ENCODE measurements at places on chromosomes 2 and 18.

DNA sequence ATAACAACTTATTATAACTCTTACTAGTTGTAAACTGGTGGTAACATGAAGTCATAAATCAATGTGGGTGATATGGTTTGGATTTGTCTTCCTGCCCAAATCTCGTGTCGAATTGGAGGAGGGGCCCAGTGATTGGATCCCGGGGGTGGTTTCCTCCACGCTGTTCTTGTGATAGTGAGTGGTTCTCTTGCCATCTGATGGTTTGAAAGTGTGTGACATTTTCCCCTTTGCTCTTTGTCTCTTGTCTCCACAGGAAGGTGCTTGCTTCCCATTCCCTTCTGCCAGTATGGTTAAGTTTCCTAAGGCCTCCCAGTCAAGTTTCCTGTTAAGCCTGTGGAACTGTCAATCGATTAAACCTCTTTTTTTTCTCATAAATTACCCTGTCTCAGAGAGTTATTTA, 321.6 kb downstream of the DSEL start:
- no peak for DNase-seq

DNA sequence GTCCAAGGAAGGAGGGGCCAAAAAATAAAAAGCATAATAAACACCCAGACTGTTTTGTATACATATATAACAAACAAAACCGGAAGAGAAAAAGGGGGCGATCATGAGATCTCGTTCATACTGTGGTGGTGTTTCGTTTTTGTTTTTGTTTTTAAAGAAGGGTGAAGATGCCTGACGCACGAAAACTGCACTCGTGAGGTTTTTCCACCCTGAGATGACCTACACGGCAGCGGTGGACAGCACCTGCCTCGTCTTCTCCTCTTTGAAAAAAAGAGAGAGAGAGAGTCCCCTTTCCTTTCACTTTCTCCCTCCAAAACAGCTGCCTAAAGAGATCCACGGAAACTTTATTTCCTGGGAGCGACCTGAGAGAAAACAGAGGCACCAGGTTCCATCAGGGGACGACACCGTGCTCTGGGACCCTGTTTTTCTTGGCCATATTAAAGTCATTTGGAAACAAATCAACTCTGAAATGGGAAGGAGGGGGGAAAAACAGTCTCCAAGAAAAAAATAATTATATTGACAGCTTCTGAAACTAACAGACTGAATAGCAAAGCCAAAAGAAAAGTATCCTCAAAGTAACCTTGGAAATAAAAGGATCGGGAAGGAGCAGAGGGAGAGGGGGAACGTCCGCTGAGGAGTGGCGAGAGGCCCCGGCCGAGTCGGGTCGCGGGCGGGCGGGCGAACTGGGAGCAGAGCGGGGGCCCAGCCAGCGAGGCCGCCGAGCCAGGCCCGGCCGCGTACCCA, 3.5 kb downstream of the POU3F3 start:
- no peak for DNase-seq

GRCh38 chr2:42566837-42567321, 1.6 kb upstream of the MTA3 start:
- no peak for DNase-seq

- DNase-seq = no peak
These were observed 723 bp upstream of the SLC30A3 start for GRCh38 chr2:27263287-27264252.

DNA sequence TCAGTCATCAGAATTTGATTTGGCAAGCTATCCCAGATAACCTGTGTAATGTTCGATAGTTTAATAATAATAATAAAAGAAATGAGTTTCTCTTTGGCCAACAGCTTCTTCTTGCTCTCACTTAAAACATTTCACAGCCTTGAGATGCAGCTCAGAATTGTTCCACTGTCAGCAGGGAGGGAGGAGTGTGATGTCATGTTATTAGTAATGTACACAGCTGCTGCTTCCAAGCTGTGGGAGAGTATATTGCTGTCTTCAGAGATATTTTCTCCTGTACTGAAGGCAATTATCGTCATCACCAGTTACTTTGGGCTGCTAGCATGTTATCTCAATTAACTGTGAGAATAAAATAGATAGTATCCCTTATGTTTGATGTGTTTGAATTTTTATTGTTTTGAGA, 146.9 kb upstream of the MAP3K20 start:
- no peak for DNase-seq

GRCh38 chr18:35436076-35436649, 59.0 kb upstream of the ZNF396 start:
- no peak for DNase-seq

DNA sequence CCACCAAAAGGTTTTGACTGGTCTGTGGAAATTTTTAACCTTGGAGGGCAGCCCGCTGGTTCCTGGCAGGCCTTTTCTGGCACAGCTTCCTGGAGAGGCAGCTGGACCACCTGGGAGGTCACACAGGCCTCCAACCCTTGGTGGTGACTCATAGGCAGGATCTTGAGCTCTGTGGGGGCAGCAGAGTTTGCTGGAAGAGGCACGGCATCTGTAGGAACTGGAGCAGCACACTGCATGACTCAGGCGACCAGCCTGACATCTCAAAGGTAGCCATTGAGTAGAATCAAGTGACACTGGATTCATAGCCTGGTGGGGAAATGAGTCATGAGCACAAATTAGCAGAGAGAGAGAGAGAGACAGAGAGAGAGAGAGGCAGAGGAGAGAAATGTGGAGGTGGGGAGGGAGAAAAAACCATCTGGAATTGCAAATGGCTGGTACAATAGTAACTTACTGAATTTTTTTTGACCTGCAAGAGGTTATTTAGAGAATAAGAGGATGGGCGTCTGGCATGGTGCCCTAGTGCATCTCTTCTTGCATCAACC, 57.4 kb downstream of the TRPM8 start:
- DNase-seq = no peak

GRCh38 chr2:99615247-99615771, 125.5 kb upstream of the REV1 start:
- DNase-seq = no peak

GRCh38 chr2:188497726-188498125, 206.1 kb downstream of the GULP1 start:
- no peak for DNase-seq

- no peak for DNase-seq
These were observed 4.7 kb downstream of the OBSL1 start for GRCh38 chr2:219566640-219567039.

DNA sequence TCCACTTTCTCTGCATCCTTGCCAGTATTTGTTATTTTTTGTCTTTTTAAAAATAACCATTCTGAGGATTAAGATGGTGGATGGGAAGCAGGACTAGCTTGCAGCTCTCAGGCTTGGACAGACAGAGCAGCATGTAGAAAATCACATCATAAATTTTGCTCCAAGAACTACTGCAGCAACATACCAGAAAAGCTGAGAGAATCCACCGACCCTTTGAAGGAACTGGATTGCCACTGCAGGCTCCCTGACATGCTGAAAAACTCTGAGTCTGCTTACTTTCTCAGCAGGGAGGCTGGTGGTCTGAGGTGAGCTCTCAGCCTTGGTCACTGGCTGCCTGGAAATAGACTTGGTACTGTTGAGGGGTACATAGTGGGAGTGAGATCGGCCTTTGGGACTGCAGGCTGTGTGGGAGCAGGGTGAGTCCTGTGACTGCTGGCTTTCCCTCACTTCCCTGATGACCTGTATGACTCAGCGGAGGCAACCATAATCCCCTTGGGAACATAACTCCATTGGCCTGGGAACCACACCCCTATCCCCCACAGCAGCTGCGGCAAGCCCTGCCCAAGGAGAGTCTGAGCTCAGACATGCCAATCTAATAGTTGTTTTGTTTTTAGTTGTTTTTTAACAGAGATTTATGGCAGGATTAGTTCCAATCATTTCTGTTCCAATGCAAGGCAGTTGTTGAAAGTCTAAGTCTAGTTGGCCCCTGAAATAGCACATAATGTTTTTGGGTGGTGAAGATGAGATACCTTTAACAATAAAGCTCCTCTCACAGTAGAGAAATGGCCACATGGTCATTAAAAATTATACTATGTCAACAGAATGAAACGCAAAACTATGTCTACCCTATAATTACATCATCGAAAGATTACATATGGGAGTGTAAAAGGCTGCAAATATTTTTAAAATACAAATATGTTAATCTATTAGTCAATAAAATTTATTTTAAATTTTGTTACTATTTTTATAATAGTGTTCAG, 414.2 kb upstream of the CHAC2 start:
- DNase-seq = no peak

GRCh38 chr18:9653390-9653789, 39.0 kb upstream of the PPP4R1 start:
- no peak for DNase-seq

DNA sequence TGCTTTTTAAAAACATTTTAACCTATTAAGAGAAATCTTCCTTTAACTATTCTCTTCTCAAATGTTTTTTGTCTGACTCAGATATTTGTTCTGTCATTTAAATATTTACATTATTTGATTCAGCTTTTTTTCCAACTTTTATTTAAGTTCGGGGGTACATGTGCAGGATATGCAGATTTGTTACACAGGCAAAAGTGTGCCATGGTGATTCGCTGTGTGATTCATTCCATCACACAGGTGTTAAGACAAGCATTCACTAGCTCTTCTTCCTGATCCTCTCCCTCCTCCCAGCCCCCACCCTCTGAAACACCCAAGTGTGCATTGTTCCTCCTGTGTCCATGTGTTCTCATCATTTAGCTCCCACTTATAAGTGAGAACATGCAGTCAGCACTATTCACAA, 19.4 kb downstream of the SP100 start:
- DNase-seq = no peak

GRCh38 chr2:196284866-196285557, 113.6 kb upstream of the STK17B start:
- no peak for DNase-seq

Measured in cortex of kidney (tissue), 1 donor.